ENCODE measurements at places on chromosomes 1 and 21.

DNA sequence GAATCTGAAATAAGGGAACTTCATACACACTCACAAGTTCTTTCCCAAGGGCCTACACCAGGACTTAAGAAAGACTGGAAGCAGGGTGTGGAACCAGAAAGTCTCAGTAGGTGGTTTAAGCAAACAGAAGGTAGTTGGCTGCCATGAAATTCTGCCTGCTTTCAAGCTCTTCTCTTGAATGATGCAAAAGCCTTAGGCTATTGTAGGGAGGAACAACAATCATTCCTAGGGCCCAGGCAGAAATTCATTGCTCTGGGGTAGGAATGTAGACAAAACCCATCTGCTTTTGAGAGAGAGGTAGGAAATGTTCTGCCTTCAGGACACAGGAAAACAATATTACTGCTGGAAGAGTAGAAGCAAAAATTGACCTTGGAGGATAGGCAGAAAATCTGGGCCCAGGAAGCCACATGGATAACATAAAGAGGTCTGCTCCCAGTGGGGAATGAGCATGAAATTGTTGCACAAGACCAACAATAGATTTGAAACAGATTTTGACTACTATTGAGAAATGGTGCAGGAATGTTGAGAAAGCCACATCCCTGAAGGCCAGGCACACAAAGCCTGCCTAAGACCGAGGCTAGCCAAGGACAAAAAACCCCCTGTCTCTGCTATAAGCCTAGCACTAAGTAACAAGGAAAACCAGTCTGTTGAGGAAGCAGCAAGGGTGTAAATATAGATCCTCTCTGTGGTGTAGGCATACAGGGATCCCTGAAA is 22.7 kb upstream of the SFT2D2 start:
- no peak for DNase-seq

- DNase-seq = no peak
Measured at GRCh38 chr1:43359696-43360095, 915 bp downstream of the CDC20 start.

DNA sequence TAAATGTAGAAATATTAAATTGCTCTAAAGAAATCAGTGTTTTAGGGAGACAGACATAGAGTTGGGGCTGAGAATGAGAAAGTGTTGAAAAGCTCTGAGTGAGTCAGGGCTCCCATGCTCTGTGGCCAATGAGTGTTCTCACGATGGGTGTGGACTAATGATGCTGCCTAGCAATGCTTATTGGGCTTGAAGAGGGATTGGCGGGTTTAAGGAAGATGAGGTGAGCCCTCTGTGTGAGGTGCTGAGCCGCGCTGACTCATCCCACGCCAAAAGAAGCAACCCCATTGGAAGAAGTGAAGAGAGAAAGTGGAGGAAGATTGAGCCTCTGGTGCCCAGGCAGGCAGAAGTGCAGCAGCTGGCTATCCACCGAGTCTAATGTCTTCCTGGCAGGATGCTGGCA is 65.1 kb upstream of the DPT start:
- DNase-seq = no peak

GRCh38 chr1:161070761-161071160 is 1.1 kb upstream of the ARHGAP30 start:
- no peak for DNase-seq

DNA sequence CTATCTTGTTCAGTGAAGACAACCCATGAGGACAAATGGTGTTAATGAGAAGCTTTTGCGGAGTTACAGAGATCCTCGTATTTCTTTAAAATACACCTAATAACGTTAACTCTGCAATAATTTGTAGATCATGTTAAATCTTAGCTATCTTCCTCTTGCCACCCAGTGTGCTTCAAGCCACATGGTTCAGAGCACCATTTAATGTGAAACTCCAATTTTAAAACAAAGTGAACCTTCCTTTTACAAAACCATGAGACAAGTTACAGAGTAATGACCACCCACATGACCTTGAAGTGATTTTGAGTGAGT is 1.7 kb upstream of the KCNE2 start:
- DNase-seq = no peak

- DNase-seq = peak; percentile 44
Measured at GRCh38 chr1:160539990-160540858, 17.2 kb upstream of the SLAMF6 start.

DNA sequence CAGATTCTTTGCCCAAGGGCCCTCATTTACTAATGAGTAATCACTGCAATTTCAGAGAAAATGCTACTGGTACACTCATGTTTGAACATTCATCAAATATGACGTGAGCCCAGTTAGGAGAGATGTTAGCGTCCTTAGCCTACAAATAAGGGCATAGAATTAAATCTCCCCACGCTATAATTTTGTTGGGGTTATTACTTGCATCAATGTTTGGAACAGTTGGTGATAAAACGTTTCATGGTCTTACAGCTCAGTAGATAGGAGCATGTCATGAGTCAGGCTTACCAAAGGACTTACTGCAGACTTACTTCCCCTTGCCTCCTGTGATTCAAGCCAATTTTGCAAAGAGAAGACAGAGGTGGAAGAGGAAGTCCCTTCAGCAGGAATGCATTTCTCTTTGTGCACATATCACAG is 304.0 kb downstream of the KIF26B start:
- DNase-seq = no peak

All from stimulated activated CD8-positive, alpha-beta memory T cell treated with anti-CD3 and anti-CD28 coated beads, Interleukin-7, amount 100 ng/mL, for 4 hours (primary cell).